ENCODE measurements at places on chromosomes 5 and 9.

GRCh38 chr9:89153232-89154017 lies 25.2 kb downstream of the SHC3 start:
- no peak for DNase-seq

- no peak for DNase-seq
Measured at GRCh38 chr5:21145376-21145775, 1157.4 kb upstream of the CDH18 start.

GRCh38 chr5:5066276-5067186 lies 73.6 kb upstream of the ADAMTS16 start:
- no peak for DNase-seq

GRCh38 chr5:134435560-134435959 lies 23.9 kb upstream of the CDKN2AIPNL start:
- no peak for DNase-seq

- no peak for DNase-seq
Measured at GRCh38 chr9:737400-738120, 103.9 kb upstream of the DMRT1 start.
